Left hindlimb (tissue), 1 donor: ENCODE measurements at places on chromosomes 3 and 15.

DNA sequence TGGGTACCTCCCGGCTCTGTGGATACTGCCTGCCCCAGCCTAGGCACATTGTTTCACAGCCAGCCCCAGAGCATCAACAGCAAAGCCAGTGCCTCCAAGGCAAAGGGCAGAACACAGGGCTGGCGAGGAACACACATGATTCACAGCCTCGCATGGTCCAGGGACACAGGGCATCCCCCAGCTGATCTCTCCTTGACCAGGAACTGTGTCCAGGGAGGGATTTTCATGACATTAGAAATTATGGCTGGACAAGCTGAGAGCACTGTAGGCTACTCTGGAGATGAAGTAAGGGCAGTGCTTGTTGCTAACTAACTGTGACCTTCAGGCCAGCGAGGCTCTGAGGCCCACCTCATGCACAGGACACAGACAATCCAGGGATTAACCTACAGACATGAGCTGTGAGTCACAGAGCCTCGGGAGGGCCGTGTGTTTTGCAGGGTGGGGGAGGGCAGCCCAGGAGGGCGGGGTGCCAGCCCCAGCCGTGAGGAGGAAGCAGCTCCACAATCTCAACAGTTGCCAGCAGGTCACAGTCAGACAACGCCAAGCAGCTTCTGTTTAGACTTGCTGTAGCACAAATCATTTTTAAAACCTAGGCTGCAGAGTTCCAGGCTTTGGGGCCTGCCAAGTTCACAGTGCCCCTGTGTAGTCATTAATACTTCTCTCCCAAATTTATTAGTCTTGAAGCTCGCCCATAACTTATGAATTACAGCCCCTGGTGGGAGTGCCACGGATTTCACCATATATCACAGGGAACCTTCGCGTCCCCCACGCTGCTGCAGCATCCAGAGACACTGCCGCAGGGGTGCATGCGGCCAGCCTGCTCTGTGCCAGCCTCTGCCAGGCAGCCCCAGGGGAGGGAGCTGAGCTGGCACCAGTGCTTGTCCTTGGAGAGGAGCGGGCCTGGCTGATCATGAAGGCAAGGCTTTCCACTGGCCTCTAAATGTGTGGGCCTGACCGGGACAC, 114.7 kb downstream of the ETFA start:
- peak; percentile 73 for DNase-seq

GRCh38 chr3:30688776-30689641, 82.6 kb downstream of the TGFBR2 start:
- no peak for DNase-seq

GRCh38 chr3:133487920-133488540, 85.5 kb upstream of the CDV3 start:
- DNase-seq = no peak

- DNase-seq = peak; percentile 15
Observed at GRCh38 chr3:52400275-52400793, 44.6 kb downstream of the SEMA3G start.

DNA sequence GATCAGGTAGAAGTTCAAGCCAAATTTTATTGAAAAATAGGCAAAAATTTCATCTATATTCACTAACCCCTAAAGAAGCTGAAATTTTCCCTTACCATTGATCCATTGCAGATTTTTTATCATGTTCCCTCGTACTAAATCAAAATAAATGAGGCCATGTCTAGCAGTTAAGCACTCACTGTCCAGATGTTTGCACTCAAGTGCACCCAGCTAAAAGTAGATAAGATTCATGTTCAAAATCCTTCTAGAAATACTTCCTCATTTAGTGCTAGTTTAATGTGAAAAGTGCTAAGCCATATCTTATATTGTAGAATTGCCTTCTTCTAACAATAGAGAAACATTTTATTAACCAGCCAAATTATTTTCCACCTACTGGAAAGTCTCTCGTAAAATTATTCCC, 164.7 kb upstream of the UBE2E2 start:
- no peak for DNase-seq

DNA sequence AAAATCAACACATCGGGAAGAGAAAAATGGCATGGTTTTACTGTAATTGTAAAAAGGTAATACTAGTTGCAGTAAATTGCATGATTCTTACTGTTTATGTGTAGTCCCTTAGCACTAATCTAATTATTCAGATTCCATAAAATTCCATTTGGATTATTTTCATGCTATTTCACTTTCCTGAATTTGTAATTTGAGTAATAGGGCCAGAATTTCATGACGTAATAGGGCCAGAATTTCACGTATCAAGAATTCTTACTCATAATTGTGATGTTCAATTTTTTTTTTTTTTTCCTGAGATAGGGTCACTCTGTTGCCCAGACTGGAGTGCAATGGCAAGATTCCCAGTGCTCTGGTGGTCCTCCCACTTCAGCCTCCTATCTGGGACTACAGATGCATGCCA, 2.9 kb upstream of the U2SURP start:
- no peak for DNase-seq

DNA sequence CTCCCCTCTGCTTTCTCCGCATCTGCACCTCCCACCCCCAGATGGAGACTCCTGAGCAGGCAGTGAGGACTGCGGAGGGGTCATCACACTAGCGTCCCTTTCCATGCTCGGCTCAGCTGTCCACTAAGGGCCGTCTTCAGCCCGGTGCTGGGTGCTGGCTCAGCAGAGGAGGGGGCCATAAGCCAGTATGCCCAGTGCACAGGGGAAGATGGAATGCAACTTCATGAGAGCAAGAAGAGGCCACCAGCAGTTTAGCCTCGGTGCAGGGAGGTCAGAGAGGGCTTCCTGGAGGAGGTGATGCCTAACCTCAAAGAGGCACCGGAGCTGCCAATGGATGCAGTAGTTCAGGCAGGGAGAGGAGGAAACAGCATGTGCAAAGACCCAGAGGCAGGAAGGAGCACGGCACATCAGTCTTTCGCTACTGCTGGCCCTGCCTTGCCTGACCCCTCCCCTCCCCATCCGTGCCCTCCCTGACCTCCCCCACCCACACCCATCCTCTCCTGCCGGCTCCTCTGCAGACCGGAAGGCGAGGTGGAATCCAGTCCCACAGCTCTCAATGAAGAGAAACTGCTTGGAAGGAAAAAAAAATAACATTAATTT, 15.2 kb upstream of the PLXND1 start:
- DNase-seq = peak; percentile 36

DNA sequence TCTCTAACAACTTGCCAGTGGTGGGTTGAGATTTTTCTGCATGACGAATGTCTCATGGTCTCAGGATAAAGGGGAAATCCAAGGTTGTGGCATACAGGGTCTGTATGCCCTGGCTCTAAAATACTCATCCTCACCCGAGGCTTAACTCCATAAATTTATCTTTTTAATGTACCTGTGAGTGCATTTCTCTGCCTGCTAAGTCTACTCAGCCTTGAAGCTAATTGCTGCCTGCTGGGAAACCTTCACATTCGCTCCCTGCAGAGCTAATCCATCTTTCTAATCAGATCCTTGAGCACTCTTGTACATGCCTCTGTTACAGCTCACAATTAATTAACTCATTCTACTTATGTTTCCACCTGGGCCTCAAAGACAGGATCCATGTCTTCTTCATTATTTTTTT, 93.8 kb downstream of the CMSS1 start:
- no peak for DNase-seq

- DNase-seq = peak; percentile 51
Observed at GRCh38 chr3:124277144-124277890, 285.4 kb upstream of the ROPN1 start.

- no peak for DNase-seq
Observed at GRCh38 chr3:150168698-150169097, 198.0 kb upstream of the PFN2 start.

DNA sequence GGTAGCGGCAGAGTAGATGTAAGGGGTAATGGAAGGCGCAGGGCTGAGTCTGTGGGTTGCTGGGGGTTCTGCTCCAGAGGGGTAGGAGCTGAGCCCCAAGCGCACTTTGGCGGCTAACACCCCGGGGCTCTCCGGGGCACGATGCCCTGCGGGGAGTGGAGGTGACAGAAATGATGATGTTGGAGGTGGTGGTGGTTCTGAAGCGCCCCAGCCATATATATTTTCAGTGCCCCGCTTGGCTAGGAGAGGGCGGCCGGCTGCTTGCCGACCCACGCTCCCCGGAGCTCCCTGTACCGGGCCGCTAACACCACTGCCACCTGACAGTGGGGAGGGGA, 9.7 kb downstream of the ZIC4 start:
- DNase-seq = no peak
